NCI-H774 (cell line): ENCODE measurements at places on chromosomes 3 and 15.
A peak's percentile ranks its signal among the peaks of the same experiment; 100 is the strongest.

GRCh38 chr3:28210968-28211713, 30.3 kb upstream of the CMC1 start:
- no peak for DNase-seq

GRCh38 chr3:52185311-52185710, 12.6 kb upstream of the ALAS1 start:
- DNase-seq: no peak

DNA sequence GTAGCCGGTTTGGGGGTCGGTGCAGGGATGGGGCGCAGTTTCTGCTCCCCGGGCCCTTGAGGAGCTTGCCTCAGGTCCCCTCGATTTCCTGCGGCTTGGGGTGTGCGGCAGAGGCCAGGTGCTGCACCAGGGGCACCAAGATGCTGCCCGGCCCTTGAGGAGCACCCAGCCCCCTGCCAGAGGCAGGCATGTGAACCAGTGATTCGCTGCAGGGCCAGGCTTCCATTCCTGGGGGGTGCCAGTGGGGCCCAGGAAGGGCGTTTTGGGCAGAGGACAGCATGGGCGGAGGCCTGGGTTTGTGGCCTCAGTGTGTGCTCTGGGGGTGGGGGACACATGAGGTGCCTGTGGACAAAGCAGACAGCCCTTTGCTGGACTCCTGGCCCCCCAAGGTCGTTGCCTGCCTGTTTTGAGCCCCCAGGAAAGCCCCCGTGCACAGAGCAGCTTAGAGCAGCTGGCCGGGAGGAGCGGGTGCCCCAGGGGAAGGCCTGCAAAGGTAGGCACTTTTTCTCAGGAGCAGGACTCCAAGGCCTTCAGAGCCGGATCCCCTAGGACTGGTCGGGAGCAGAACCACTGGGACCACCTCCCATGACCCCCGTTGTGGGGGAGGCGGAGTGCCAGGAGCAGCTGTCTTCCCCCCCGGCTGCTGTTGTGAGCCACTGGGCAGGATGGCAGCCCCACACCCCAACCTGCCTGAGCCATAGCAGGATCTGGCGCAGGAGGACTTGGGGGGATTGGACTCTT, 1.6 kb downstream of the PLXNA1 start:
- DNase-seq: no peak

DNA sequence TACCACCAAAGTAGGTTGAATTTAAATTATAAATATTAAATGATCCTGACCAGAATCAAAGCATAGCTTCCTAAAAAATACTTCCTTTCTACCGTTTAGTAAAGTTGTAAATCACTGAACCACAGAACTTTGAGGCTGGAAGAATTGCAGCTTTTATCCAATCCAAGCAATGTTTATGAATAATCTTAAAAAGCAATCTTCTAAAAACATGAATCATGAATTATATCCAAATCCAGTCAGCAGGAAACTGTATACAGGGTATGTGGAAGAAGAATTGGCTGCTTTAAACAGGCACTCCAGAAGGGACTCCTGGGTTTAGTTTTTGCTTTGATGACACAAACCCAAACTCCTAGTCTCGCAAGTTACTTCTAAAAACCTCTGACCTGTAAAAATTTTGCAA, 30.2 kb downstream of the HEG1 start:
- no peak for DNase-seq

- no peak for DNase-seq
Measured at GRCh38 chr15:31409171-31409570, 82.5 kb downstream of the KLF13 start.

- DNase-seq: no peak
Measured at GRCh38 chr3:140585828-140586227, 92.0 kb upstream of the TRIM42 start.

GRCh38 chr3:190038050-190038933, 82.4 kb downstream of the P3H2 start:
- no peak for DNase-seq

- peak; percentile 80 for DNase-seq
Measured at GRCh38 chr3:126654571-126655383, at the start of gene TXNRD3. Gene TXNRD3 (minus strand): TSS chr3:126655124.
